Naive thymus-derived CD8-positive, alpha-beta T cell (primary cell): ENCODE measurements at places on chromosomes 13 and 19.
A peak's percentile ranks its signal among the peaks of the same experiment; 100 is the strongest.

- no peak for DNase-seq
Observed at GRCh38 chr13:94154367-94154766, 325.1 kb downstream of the DCT start.

DNA sequence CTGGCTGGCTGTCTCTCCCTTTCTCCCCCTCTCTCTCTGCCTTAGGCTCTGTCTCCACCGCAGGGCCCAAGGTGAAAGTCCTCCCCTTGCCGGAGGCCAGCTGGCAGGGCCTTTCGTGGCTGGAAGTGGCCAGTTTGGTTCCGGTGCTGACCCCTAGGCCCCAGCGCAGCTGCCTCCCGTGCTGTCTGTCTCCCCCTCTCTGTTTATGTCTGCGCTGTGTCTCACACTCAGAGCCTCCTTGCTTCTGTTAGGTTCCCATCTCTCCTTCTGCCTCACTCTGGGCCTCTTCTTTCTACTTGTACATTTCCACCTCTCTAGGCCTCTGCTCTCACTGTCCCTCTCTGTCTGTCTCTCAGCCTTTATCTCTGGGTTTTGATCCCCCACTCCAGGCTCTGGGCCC is 13.1 kb downstream of the CCDC97 start:
- DNase-seq: no peak

DNA sequence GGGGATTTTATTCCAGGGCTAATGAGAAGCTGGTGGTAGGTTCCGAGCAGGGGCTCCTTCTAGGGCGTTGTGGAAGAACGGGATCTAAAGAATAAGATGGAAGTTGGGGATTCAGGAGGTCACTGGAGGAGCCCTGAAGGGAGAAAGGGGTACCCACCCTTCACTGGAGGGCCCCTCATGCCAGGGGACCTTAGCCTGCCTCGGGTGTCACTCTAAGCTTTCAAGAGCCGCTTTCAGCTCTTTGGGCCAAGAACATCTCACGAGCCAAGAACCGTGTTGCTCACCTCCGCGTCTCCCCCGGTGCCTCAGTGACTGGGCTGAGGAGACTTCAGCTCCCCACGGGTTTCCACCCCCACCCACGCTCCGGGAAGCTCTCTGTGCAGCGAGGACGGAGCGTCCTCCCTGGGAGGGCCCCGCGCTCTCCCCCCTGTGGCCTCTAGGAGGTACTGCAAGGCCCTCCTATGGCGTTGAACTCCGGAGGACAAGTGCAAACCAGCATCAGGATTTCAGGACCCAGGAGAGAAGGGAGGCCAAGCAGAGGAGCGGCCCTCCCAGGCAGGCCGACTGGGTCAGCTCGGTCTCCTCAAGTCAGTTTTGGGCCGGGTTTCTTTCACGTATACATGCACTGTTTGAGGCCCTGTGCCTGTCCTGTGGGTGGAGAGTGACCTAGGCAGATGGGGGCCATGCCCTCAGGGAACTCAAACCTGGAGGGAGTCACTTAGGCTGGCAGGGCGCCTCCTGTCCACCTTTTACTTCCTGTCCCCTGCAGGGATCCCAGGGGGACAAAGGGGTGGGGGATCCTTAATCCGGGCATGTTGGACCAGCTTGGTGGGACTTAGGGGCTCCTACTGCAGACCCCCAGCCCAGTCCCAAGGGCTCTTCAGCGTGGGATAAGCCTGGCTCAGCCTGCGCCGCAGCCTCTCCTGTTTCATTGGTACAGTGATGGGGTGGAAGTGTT is 5.1 kb upstream of the KRTDAP start:
- DNase-seq: peak; percentile 65

- DNase-seq: no peak
Observed at GRCh38 chr13:96052656-96053002, 572 bp downstream of the UGGT2 start.
